Hepatocyte (in vitro differentiated cells): ENCODE measurements at places on chromosomes 7 and 10.
A peak's percentile ranks its signal among the peaks of the same experiment; 100 is the strongest.

- peak; percentile 92 for DNase-seq
Measured at GRCh38 chr10:79070606-79071395, 2.0 kb downstream of the ZMIZ1 start.

DNA sequence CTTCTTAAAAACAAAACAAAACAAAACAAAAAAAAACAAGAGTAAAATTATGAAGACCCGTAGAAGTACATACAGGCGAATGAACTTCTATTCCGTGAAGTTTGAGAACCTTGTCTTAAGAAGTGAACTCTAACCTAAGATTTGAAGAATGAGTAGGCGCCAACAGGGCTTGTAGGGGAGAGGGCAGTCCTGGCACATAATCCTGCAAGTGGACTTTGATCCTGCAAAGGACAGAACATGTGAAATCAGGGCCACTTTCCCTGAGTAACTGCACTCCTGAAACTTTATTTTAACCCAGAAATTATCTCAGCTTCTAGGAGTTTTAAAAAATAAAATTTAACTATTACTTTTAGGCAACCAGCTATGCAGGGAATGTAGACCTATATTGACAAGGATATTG, 62.0 kb downstream of the GNAT3 start:
- peak; percentile 19 for DNase-seq

DNA sequence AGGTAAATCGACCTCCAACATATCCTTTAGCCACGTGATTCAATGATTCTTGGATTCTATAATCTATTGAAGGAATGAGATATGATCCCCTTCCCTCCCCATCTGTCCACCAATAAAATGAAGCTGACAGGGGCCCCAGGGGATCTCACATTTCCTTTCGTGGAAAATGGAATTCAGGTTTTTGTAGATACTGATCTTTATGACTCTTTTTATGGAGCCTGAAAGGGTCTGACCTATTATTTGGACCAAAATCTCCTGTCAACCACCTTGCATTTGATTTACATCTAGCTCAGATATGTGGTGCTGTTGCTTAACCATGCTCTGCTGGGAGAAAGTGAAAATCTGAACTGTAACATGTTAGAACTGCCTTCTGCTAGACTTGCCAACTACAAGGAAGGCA, 234.0 kb upstream of the CXCL12 start:
- DNase-seq, result no peak

DNA sequence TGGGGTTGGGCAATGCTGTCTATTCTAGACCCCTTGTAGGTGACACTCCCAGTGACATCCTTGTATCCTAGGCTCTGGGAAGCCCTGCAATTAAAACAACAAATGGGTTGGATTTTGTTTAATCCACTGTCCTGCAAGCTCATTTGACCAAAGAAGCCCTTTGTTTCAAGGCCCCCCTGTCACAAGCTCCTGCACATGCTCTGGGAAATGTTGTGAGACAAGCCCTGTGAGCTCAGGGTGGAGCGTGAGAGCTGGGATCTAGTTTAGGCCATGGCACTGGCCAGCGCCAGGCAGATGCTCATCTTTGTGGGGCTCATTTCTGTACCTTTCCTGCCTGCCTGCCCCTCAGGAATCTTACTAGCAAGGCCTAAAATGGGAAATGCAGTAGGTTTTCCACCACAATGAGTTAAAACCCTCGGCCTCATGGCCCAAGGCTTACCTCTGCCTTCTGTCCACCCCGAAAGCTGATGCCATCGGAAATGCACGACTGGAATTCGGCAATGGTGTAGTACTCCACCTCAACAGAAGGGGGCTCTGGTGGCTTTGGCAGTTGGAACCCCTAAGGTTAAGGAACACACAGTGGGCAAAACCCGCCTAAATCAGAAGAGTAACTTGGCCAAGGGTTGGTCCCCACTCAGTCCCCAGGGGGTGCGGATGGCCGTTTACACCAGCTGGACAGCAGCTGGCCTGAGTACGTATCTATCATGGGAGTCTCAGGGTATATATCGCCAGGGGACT, 112.0 kb downstream of the NEURL1 start:
- DNase-seq, result no peak

DNA sequence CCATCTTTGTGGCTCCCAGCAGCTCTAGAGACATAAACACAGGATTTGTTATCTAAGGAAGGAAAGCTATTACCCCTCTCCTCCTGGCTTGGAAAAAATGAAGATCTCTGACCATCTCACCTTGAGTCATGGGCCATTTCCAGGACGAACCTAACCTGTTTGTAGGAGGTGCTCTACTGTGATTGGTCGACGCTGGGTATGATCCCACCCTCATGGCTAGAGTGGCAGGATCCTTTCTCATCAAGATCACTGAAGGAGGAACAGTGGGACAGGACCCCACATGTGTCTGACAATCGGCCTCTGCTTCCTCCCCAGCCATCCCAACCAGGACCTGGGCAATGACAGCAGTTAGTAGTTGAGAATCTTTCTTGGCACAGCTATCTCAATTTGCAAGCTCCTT, 144.1 kb downstream of the EMX2 start:
- DNase-seq, result no peak

- DNase-seq, result no peak
Measured at GRCh38 chr10:112932658-112933057, 17.4 kb upstream of the TCF7L2 start.

GRCh38 chr7:100604976-100605911, 3.1 kb downstream of the PCOLCE start:
- DNase-seq, result peak; percentile 73
